ENCODE measurements at places on chromosomes 11 and 22.

- DNase-seq = no peak
Measured at GRCh38 chr11:45396394-45396793, 110.3 kb upstream of the SYT13 start.

- no peak for DNase-seq
Measured at GRCh38 chr22:44102856-44103255, 77.9 kb upstream of the PARVG start.

- no peak for DNase-seq
Measured at GRCh38 chr11:68385128-68385527, 72.7 kb downstream of the LRP5 start.

GRCh38 chr22:17451316-17451715, 82.1 kb downstream of the CECR2 start:
- no peak for DNase-seq

DNA sequence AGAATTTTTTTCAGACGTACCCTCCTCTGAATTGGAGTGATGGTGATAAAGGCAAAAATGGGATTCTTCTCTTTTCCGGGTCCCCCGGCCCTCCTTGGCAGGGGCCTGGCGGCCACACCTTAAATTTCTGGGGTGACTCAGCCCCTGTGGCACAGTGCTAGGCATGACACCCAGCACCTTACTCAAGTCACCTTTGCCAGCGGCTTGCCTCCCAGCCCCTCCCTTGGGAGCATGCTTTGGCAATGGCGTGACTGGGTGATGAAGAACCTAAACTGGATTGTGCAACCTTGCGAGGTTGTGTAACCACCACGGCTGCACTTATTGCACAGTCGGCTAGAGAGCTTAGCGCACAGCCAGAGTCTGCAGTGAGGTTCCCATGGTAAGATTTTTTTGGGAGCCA, 16.2 kb upstream of the LDLRAD3 start:
- DNase-seq = peak; percentile 37

- DNase-seq = no peak
Measured at GRCh38 chr11:118184784-118185579, 8.5 kb upstream of the SCN2B start.

DNA sequence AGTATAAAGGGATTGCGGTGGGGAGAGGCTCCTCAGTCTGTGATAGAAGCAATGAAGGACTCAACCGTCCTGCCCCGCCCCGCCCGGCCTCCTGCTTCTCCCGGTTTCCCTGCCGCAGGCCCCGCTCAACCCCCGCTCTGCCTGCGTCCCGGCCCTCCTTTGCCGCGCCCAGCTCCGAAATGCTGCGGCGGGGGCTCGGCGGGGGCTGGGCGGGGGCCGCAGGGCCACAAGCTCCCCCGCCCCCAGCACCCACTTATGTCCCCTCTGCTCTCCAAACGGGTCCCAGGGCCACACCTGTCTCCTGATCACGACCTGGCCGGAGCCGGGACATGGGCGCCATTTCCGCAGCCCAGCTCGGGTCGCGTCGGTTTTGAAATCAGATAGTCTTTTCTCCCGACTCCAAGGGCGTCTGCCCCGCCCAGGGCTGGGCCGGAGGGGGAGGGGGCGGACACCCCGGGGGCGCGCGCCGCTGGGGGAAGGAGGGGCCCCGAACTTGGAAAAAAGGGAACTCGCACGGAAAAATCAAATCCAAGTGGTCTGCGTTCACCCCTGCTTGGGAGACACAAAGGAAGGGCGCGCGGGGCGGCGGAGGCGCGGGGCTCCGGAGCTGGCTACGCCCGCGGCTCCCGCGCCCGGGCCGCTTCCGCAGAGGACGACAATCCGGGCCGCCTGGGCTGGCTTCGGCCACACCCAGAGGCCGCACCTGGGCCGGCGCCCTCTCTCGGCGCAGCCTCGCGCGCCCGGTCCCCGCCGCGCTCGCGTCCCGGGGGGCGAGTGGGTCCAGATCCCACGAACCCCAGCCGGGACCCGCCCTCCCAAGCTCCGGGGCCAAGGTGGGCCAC, 70.6 kb upstream of the EP300 start:
- no peak for DNase-seq

DNA sequence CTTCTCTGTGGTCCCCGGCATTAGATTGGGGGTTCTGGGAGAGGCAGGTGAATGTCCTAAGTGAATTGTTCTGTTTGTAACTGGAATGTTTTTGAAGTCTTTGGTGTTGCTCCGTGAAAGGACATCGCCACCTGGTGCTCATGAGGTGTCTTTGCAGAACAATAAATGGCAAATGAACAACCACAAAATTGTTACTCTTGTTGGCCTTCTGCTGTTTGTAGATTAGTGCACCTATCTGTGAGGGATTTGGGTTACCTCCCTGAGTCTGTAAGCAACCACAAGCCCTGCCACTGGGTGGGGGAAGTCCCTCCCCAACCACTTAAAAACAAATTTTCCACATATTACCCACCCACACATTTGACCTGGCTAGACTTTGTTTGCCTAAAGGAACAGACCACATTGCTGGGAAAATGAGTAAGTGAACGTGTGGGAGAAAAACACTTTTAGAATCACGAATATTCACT, 4.7 kb downstream of the MPEG1 start:
- DNase-seq = no peak

- DNase-seq = no peak
Measured at GRCh38 chr22:45338795-45339194, 29.1 kb downstream of the FAM118A start.

- DNase-seq = no peak
Measured at GRCh38 chr11:77467993-77468392, 5.9 kb downstream of the PAK1 start.

DNA sequence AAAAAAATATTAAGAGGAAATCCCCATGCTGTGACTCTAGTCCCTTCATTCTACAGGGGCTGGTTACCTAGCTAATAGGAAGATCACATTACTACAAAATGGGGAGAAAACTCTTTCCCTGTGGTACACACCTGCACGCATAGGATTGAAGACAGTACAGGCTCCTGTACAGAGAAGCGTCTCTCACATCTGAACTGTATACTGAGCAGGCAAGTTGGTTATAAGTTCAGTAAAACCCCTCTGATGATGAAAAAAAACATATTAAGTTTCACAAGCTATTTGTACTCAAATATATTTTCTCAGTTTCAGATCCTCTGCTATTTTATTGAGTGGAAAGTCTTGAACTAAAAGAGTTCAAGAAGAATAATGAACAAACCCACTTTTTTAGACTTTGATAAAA, 156.9 kb upstream of the HSD17B12 start:
- DNase-seq = no peak

DNA sequence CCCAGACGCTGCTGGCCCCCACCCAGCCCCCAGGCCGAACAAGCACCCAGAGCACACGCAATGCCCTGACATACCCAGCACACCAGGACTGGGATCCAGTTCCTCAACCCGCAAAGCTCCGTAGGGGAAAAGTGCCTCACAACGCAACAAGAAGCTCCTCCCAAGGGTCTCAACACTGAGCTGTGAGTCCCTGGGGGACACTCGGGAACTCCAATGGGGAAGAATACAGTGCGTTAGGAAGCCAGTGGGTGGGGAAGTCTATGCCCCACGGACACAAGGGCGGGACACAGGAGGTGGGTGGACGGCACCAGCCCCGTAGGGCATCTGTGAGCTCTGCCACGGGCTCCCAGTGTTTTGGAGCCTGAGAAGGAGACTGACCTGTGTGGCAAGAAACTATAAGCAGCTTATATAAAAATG, 1.6 kb downstream of the DEAF1 start:
- no peak for DNase-seq

- DNase-seq = no peak
Measured at GRCh38 chr22:26225207-26225606, 55.9 kb downstream of the SEZ6L start.

- no peak for DNase-seq
Measured at GRCh38 chr22:44422746-44423380, 75.2 kb downstream of the RTL6 start.

- DNase-seq = no peak
Measured at GRCh38 chr11:17528181-17528691, 16.0 kb downstream of the USH1C start.

DNA sequence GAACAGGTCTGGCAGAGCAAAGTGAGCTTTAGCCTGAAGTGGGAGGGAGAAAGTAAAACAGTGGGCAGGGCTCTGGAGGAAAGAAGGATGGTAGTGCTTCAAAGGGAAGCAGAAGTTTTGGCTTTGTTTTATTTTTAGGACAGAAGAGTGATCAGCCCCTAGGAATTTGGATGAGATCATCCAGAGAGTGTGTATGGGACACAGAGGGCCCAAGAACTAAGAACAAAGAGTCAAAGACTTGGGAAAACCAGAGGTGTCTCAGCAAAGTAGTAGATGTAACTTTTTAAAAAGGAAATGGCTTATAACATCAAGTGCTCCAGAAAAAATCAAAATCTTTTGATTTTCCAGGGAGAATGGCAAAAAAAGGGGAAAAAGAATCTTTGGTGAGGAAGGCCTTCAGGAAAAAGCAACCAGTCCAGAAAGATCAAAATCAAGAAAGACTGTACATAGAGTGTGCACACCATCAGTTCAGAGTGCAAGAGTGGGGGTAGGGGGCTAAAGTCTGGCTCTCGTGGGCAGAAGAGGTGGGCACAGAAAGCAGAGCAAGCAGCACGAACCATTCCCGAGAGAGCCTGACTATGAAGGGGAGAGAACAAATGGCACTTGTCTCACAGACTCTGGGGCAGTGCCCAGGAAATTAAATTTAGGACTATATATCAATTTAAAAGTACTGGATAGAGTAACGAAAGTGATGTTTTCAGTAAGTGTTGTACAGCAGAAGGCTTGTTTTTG, 30.0 kb downstream of the MAPK1 start:
- no peak for DNase-seq

DNA sequence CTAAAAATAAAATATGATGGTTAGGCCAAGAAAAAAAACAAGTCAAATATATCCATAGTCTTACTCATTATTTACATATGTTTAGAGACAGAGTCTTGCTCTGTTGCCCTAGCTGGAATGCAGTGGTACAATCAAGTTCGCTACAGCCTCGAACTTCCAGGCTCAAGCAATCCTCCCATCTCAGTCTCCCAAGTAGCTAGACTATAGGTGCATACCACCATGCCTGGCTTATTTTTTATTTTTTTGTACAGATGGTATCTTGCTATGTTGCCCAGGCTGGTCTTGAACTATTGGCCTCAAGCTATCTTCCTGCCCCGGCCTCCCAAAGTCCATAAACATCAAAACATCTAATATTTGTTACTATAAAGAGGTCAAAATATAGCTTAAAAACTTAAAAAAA, 36.1 kb downstream of the C2CD3 start:
- no peak for DNase-seq

DNA sequence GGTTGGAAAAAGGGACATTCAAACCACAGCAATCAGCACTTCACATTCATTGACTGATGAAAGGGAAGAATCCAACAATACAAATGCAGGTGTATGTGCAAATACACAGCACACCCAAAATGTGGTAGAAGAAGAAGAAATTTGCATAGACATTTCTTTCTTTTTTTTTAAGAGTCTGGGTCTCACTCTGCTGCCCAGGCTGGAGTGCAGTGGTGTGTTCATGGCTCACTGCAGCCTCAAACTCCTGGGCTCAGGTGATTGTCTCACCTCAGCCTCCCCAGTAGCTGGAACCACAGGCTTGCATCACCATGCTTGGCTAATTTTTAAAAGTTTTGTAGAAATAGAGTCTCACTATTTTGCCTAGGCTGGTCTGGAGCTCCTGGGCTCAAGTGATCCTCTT, 21.9 kb downstream of the CARS1 start:
- DNase-seq = no peak

- DNase-seq = no peak
Measured at GRCh38 chr22:46122511-46122971, 27.8 kb upstream of the PPARA start.

- DNase-seq = no peak
Measured at GRCh38 chr11:95923439-95923727, 524 bp downstream of the MTMR2 start.

GRCh38 chr22:41642331-41643110, 21.4 kb downstream of the XRCC6 start:
- no peak for DNase-seq

- no peak for DNase-seq
Measured at GRCh38 chr11:11864803-11865202, 23.0 kb downstream of the USP47 start.

DNA sequence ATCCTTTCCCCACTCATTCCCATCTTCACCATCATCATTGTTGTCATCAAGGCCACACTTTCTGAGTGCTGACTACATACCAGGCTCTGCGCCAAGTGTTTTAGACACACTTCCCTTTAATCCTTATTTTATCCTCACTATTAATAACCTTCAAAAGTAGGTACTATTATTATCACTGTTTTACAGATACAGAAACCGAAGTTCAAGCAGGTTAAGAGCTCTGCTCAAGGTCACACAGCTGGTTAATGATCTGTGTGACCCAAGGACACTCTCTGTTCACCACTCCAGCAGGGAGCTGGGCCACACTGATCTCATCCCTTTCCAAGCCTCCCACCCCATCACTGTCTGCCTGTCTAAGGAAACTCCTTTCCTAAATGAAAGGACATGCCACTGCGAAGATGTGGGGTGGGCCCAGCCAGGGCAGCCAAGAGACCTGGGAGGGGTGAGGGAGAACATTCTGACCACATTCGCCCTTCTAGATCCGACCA, 17.2 kb upstream of the TSKU start:
- DNase-seq = no peak

- DNase-seq = no peak
Measured at GRCh38 chr11:106280036-106280435, 202.6 kb downstream of the AASDHPPT start.

DNA sequence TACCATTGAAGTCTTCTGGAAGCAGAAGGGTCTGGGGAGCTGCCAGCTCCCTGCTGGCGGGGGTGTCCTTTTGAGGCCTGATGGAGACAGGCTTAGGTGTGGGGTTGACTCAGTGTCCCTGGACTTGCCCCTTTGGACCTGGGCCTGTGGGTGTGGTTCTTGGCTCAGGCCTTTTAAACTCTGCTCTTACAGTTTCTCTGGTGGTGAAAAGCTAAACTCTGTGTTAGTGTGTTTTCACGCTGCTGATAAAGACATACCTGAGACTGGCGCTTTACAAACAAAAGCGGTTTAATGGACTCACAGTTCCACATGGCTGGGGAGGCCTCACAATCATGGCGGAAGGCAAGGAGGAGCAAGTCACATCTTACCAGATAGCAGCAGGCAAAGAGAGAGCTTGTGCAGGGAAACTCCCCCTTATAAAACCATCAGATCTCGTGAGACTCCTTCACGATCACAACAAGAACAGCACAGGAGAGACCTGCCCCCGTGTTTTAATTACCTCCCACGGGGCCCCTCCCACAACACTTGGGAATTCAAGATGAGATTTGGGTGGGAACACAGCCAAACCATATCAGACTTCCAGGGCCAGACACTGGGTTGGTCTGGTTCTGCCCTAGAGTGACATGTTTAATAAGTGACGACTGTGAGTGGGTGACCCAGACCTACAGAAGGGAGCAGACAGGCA, 26.5 kb downstream of the GRAMD4 start:
- no peak for DNase-seq

- no peak for DNase-seq
Measured at GRCh38 chr11:94671553-94672366, 96.4 kb upstream of the AMOTL1 start.

GRCh38 chr22:44256085-44256484, 56.7 kb downstream of the SHISAL1 start:
- no peak for DNase-seq

- no peak for DNase-seq
Measured at GRCh38 chr11:119624102-119624615, 104.8 kb downstream of the NECTIN1 start.
